Effector memory CD4-positive, alpha-beta T cell (primary cell): ENCODE measurements at places on chromosomes 1 and 21.

DNA sequence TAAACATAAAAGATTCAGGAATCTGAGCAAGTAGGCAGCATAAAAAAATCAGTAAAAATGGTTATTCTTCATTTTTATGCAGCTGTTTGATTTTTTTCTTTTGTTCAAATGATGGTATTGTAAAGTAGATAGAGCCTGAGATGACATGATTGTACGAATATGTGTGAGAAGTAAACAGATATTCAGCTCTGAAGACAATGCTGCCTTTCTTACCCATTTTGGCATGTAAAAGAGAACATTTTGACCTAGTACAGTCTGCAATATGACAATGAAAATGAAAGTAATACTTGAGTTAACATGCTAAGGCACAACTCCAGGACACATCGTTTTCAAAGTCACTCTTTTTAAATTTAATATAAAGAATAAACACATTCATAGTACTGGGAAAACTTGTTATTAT, 95.7 kb upstream of the NCAM2 start:
- no peak for DNase-seq

GRCh38 chr21:29504751-29505321, 206.1 kb downstream of the BACH1 start:
- no peak for DNase-seq

- peak; percentile 8 for DNase-seq
These were observed 39.0 kb downstream of the LPAR3 start for GRCh38 chr1:84853741-84854721.

- DNase-seq: no peak
These were observed 239.5 kb upstream of the LRRC7 start for GRCh38 chr1:69328186-69328585.

DNA sequence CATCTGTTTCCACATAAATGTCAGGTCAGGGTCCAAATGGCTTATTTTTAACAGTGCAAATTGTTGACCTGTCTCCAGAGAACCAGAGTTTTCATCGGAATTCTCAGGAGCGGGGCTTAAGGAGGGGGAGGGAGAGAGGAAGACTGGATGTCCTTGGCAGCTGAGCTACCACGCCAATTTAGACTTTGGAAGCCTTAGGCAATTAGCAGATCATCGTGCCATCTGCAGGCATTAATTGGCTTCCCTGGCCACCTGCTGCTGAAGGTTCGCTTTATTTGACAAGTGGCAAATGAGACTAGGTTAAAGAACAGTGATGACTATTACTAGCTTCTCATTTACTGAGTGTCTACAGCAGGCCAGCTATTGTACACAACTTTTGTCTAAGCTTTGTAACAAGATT, 43.7 kb downstream of the HLX start:
- DNase-seq: no peak

DNA sequence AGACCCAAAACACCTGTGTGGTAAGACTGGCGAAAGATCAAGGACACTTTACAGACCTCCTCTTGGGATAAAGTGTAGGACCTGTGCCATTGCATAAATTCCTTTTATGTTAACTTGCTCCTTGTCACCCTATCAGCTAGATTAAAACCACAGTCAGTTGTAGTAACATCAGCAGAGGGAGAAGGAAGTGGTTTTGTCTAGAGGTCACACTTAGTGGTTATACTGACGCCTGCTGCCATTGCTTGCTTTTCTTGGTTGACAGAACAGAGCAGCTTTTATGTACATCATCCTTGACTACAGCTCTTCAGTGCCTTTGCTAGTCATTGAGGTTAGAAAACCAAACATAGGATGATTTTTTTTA, 101.4 kb downstream of the PBX1 start:
- no peak for DNase-seq

GRCh38 chr21:16004086-16004485, 274.3 kb downstream of the USP25 start:
- DNase-seq: no peak

GRCh38 chr21:46148106-46148505, 7.3 kb downstream of the FTCD start:
- DNase-seq: no peak

DNA sequence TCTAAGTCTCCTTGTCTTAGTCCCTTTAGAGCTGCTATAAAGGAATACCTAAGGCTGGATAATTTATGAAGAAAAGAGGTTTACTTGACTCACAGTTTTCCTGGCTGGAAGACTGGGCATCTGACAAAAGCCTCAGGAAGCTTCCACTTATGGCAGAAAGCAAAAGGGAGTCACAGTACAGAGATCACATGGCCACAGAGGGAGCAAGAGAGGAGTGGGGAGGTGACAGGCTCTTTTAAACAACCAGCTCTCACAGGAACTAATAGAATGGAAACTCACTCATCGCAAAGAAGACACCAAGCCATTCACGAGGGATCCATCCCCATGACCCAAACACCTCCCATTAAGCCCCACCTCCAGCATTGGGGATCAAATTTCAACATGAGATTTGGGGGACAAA, 68.8 kb downstream of the DDAH1 start:
- DNase-seq: no peak

DNA sequence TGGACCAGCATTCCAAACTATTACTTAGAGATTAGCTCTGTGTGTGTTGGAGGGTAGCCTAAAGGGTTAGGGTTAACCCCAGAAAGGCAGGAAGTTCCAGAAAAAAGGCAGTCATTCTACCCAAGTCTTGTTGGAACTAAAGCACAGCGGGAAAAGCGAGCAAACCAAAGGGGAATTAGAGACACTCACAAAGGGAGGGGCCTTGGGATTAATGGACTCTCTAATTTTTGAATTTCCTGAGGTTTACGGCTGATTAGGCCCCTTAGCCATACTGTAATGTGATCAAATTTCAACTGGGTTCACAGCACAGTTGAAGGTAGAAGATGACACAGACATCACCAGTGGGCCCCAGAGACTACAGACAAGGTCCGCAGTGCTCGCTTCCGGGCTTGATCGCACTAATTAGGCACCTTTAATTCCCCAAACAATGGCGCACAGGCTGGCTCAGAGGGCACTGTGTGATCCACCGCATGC, 28.3 kb downstream of the CAPZB start:
- no peak for DNase-seq

- DNase-seq: no peak
These were observed 67.3 kb downstream of the RALGPS2 start for GRCh38 chr1:178792394-178792793.

- DNase-seq: no peak
These were observed 35.1 kb upstream of the GRIK3 start for GRCh38 chr1:37069406-37069805.
